Neural crest cell (in vitro differentiated cells): ENCODE measurements at places on chromosomes 16 and 17.
A peak's percentile ranks its signal among the peaks of the same experiment; 100 is the strongest.

DNA sequence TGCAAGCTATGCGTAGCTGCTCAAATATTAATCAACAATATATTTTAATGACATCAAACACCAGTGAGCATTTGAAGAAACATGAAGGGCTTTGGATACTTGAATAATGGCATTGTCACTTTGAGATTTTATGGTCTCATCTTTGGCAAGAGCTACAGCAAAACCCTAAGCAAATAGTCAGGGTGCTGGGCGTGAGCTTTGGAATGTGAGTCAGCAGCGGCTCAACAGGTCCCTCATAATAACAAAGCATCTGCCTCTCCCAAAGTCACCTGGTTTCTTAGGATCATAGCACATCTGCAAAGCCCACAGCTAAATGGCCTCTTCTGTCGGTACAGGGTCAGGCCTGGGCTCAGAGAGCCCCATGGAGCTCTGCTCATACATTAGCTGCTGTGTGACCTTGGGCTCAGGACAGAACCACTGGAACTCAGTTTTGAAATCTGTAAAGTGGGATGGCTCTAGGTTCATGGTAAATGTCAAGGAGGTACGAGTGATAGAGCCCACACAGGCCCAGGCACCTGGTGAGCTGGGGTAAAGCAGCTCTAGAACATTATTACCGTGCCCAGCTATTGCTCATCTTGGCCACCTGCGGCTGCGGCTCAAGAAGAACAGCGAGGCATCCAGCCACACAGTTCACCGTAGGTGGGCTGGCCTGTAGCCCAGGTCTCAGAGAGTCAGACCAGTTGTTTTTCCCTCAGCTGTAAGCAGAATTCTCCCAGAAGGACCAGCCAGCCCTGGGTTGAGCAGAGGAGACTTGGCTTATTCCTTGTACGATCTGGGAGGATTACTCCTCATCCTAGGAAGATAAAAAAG lies 544.5 kb upstream of the CDH11 start:
- no peak for DNase-seq
- no peaks in the 10 kb centered on the region for H3K36me3 ChIP-seq
- H3K4me1 ChIP-seq = peaks cover 5% of the 10 kb centered on the region
- no peak overlapping the region for H3K27ac ChIP-seq

DNA sequence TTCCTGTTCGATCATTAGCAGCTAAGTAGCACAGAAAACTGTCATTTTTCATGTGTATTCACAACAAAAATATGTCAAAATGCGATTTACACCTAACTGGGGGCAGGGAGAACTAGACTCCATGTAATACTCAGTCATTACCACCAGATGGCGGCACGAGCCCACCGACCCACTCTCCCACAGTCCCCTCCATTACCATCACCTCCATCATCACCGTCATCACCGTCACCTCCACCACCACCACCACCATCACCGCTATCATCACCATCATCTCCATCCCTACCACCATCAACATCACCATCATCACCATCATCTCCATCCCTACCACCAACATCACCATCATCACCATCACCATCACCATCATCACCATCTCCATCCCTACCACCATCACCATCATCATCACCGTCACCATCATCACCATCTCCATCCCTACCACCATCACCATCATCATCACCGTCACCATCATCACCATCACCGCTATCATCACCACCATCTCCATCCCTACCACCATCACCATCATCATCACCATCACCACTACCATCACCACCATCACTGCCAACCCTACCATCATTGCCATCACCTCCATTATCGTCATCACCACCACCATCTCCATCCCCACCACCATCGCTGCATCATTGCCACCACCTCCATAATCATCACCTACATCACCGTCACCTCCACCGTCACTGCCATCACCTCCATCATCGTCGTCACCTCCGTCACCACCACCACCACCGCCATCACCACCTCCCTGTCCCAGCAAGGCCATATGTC lies 14.4 kb downstream of the NDUFAF8 start:
- H3K27me3 ChIP-seq = peaks cover 4% of the 10 kb centered on the region
- peaks cover 5% of the 10 kb centered on the region for H3K36me3 ChIP-seq
- peaks cover 29% of the 10 kb centered on the region for H3K4me1 ChIP-seq

- H3K4me3 ChIP-seq = no peak overlapping the region
- peaks cover 16% of the 10 kb centered on the region for H3K36me3 ChIP-seq
- peaks cover 23% of the 10 kb centered on the region for H3K4me1 ChIP-seq
Measured at GRCh38 chr17:57655553-57655952, 89.5 kb downstream of the CCDC182 start.

DNA sequence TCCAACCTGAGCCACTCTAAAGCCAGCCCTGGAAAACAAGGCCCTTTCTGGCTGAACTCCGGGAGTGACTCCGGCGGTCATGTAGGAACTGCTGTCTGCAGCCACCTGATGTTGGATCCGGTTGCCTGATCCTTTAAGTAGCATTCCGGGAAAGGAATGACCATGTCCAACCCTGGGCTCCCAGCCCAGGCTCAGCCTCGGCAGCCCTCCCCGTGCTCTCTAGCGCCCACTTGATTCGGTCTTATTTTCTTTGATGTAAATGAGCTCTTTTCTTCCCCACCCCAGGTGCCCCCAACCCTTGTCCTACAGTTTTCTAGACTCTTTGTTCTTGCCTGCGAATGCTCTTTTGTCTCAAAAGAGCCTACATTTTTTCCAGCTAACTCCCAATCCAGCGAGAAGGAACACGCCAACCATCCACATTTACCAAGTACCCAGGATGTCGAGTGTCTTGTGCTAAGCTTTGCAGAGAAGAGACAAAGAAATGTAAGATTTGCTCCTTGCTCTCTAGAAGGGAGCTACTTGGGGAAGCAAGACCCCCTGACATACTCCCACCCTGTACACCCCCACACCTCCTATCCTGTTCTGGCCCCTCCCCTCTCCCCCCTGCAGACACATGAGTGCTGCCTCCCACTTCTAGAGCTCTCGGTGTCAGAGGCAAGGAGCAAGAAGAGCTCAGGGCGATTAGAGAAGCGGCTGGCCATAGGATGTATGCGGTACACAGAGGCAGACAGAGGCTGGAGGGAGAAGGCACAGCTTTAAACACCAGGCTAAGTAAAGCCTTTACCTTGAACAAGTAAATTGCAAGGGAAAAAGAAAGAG lies 53.8 kb downstream of the COG7 start:
- H3K27ac ChIP-seq = peak overlapping the region; percentile 39
- H3K4me1 ChIP-seq = peaks cover 16% of the 10 kb centered on the region
- H3K36me3 ChIP-seq = peaks cover 13% of the 10 kb centered on the region
- no peak overlapping the region for H3K4me3 ChIP-seq
- DNase-seq = peak; percentile 12

GRCh38 chr17:60089096-60089806 lies 10.5 kb upstream of the HEATR6 start:
- no peaks in the 10 kb centered on the region for H3K4me1 ChIP-seq
- DNase-seq = no peak
- H3K27me3 ChIP-seq = no peaks in the 10 kb centered on the region
- H3K27ac ChIP-seq = no peak overlapping the region
- no peak overlapping the region for H3K4me3 ChIP-seq
- H3K36me3 ChIP-seq = peaks cover 6% of the 10 kb centered on the region

DNA sequence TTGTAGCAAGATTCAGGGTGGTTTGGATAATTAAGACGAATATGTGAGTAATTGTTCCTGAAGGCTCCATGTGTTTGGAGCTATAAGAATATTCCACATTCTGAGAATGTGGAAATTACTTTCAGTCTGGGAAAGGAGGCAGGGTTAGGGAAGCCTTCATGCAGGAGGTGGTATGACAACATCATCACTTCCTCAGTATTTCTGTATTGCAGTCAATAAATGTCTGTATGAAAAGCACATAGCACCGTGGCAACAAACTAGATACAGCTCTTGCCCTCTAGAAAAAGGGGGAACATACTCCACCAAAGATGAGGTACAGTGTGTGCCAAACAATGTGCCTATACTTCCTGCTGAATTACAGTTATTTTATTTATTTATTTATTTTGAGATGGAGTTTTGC lies 26.1 kb upstream of the DHRS7B start:
- no peaks in the 10 kb centered on the region for H3K36me3 ChIP-seq
- H3K4me1 ChIP-seq = peaks cover 17% of the 10 kb centered on the region
- H3K27ac ChIP-seq = no peak overlapping the region
- DNase-seq = no peak
- H3K27me3 ChIP-seq = peaks cover 3% of the 10 kb centered on the region

- no peak for DNase-seq
- H3K36me3 ChIP-seq = peaks cover 29% of the 10 kb centered on the region
- H3K27me3 ChIP-seq = no peaks in the 10 kb centered on the region
- peaks cover 48% of the 10 kb centered on the region for H3K4me1 ChIP-seq
- peak overlapping the region; percentile 72 for H3K27ac ChIP-seq
Measured at GRCh38 chr17:47654991-47655390, 5.3 kb downstream of the KPNB1 start.

- H3K27ac ChIP-seq = no peak overlapping the region
- no peak overlapping the region for H3K4me3 ChIP-seq
- H3K4me1 ChIP-seq = no peaks in the 10 kb centered on the region
- DNase-seq = no peak
- H3K27me3 ChIP-seq = no peaks in the 10 kb centered on the region
- H3K36me3 ChIP-seq = no peaks in the 10 kb centered on the region
Measured at GRCh38 chr17:39360537-39360936, 40.9 kb downstream of the FBXL20 start.

DNA sequence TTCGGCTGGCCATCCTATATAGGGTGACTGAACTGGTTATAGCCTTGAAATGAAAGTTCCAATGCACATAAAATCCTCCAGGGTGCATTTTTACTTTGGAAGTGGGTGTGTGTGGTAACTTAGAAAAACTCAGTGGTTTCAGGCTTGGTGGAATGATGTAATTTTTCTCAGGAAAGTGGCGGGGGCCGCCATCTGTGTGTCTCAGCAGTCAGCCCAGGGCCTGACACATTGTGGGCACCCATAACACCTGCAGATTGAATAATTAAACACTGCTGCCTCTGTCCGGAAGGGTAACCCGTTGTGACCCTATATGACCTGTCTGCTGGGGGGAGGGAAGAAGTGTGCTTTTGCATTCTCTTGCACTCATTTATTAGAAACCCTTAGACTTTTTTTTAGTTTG lies 2.2 kb upstream of the PDP2 start:
- no peak overlapping the region for H3K27ac ChIP-seq
- peaks cover 43% of the 10 kb centered on the region for H3K4me1 ChIP-seq
- H3K27me3 ChIP-seq = no peaks in the 10 kb centered on the region
- peak overlapping the region; percentile 56 for H3K4me3 ChIP-seq

DNA sequence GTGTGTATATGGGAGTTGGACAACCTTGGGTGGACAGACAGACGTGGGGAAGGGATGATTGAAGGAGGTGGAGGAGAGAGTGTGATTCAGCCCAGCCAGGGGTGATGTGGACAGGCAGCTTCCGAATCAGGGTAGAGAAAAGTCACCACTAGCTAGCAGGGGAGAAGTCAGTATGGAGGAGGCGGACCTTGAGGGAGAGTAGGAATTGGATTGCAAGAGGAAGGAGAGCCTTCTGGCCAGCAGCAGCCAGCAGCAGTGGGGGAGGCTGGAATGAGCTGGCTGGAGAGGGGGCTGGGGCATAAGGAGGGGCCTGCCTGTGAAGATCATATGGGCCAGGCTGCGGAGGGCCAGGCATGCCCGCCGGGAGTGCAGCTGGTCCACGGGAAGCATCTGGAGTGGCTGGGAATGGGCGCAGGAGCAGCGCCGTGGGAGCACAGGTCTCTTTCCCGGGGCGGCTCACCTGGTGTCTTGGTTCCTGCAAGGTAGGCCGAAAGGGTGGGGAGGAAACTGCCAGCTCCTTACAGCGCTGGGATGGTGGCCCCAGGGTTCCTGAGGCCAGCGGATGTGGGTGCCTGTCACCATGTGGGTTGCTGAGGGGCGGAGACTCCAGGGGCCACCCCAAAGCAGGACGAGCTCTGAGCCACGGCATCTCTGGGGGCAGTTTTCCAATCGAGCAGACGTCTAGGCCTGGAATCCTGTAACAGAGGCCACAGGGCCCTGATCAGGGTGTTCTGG lies 235.3 kb downstream of the SEC14L1 start:
- peaks cover 2% of the 10 kb centered on the region for H3K27me3 ChIP-seq
- peak overlapping the region; percentile 85 for H3K27ac ChIP-seq
- peak overlapping the region; percentile 100 for H3K4me3 ChIP-seq
- H3K36me3 ChIP-seq = peaks cover 2% of the 10 kb centered on the region
- DNase-seq = no peak
- peaks cover 76% of the 10 kb centered on the region for H3K4me1 ChIP-seq

DNA sequence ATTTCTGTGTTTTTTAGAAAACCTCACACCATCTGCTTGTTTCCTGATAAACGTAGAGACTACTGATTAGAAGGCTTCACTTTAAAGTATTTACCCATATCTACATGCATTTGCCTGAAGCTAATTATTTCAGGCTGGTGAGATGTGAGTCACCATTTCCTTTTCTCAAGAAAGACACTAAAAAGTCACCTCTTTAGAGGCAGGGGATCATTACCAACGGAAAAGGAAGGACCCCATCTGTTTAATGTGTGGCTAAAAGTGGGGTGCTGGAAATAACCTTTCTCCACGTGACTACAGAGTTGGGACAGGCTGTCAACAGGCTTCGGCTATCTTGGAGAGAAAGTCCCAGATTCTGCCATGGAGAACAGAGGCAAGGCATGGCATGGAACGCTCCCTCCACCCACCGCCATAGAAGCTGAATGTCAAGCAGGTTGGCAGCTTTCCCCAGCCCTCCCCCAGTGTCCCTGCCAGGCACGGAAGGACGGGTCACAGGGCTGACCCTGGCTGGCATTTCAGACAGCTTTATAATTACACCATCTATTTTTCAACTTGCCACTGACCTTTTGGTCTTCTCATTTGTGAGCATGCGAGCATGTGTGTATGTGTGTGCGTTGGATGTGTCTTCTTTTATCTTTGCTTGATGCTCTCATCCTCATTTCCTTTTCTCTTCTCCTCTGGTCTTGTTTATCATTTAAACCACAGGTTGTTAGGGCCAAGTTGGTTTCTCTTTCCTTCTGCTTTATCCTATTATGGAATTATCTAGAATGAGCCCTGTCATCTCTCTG lies 157.0 kb downstream of the CPPED1 start:
- peaks cover 15% of the 10 kb centered on the region for H3K27me3 ChIP-seq
- DNase-seq = no peak
- H3K36me3 ChIP-seq = no peaks in the 10 kb centered on the region
- peaks cover 12% of the 10 kb centered on the region for H3K4me1 ChIP-seq
- H3K4me3 ChIP-seq = no peak overlapping the region

GRCh38 chr17:27568811-27569210 lies 62.2 kb upstream of the LGALS9 start:
- no peaks in the 10 kb centered on the region for H3K27me3 ChIP-seq
- DNase-seq = no peak
- no peak overlapping the region for H3K4me3 ChIP-seq
- H3K4me1 ChIP-seq = peaks cover 12% of the 10 kb centered on the region
- peak overlapping the region; percentile 19 for H3K27ac ChIP-seq
